ENCODE measurements at places on chromosomes 11 and 22.
A peak's percentile ranks its signal among the peaks of the same experiment; 100 is the strongest.

DNA sequence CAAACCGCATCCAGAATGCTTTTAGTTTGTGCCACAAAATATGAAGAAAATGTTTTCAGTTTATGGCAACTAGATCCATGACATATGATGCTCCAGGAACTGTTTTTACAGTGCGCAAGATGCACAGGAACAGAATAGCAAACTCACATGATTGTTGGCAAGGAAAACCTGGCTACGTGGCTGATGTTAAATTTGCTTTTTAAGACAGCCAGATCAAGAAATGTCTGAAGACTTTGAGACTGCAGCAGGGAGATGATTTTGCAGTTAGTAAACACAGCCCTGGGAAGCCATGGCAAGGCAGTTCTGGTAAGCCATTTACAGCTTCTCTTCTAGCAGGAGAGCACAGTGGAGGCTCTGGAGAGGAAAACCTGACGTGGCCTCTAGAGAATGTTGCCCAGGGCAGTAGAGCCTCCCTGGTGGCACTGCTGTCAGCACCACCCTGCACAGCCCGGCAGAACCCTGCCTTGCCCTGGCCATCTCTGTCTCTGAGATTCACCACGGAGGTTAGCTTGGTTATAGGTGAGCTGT is 69.8 kb upstream of the TNRC6B start:
- DNase-seq, result peak; percentile 31

DNA sequence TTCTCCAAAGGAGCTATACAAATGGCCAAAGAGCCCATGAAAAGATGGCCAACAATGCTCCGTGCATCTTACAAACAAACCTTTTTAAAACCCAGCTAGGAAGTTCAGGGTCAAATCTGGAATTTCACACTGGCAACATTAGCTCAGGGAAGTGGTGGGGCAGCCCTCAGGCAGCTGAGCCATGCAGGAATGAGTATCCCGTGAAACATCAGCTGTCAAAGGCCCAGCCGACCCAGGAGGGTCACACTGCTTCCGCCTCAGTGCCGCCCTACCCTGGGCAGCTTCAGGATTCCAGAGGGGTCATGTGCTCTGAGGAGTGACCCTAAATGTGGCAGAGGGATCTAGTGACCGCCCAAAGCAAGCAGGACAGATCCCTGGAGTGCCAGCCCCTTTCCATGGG is 73.4 kb downstream of the LINC01488 start:
- DNase-seq, result no peak

- DNase-seq, result no peak
These were observed 378.9 kb upstream of the ANO3 start for GRCh38 chr11:25953006-25953405.

- no peak for DNase-seq
These were observed 1.3 kb downstream of the C11orf21 start for GRCh38 chr11:2300290-2300935.

GRCh38 chr22:37049224-37049623 is 2.3 kb upstream of the KCTD17 start:
- no peak for DNase-seq

GRCh38 chr11:123235117-123235655 is 40.1 kb upstream of the CLMP start:
- DNase-seq, result peak; percentile 60

DNA sequence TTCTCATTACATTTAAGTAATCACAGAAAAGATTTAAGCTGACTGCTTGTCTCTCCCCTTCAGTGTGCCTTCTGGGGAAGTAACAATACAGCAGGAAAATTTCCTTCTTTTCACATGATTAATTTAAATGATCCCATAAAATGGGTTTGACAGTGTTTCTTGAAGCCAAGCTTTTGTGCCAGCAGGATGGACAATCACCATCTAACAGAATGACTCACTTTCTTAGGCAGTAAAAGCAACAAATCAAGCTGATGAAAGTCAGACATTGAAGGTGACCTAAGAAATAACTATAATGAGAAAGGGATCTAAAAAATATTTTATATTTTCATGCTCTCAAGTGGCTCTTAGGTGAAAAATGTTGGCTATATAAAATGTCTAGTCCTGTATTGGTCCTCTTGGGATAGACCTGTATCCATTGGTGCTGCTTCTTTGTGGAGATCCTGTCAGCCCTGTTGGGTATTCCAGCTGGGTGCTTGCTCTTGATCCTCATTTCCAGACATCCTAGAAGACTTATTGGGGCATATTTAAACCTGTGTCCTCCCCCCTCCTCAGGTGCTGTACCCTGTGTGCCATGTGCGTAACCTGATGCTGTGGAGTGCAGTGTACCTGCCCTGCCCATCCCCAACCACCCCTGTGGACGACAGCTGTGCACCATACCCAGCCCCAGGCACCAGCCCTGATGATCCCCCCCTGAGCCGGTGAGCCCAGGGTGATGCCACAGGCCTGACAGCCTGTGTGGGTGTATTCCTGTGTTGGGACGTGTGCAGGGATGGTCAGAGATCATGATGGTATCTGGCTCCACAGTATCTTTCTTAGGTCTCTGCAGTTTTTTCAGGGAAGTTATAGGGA is 62.7 kb upstream of the HORMAD2 start:
- DNase-seq, result no peak

- DNase-seq, result no peak
These were observed 10.6 kb downstream of the PITPNM1 start for GRCh38 chr11:67494371-67495233.

DNA sequence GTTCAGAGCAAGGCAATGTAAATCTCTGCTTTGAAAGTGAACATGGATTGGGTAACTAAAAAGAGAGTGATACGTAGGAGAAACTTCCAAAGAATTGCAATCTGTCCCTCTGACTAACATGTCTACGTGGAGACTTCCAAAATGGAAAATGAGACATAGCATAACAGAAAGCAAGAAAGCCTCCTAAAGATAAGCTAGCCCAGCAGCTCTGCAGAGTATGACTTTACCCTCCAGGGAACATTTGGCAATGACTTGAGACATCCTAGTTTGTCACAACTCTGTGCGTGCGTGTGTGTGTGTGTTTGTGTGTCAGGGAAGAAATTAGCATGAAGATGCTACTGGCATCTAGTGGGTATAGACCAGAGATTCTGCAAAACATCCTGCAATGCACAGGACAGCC is 817.4 kb downstream of the NTM start:
- DNase-seq, result no peak
